Motor neuron (in vitro differentiated cells): ENCODE measurements at places on chromosomes 6 and 20. TPM values are rescaled to one million over a fixed set of nuclear protein-coding genes. Genes with fewer than 3 reads are reported as not detected.

The LAMP5 gene
- total RNA-seq: 2.1 and 4.5 TPM in 2 replicates

The ZNF335 gene
- 12.6 and 14.6 TPM in 2 replicates for total RNA-seq

The GPR6 gene
- total RNA-seq: 0.33 and 0.34 TPM in 2 replicates

The BMP2 gene
- total RNA-seq: 4.3 and 5.5 TPM in 2 replicates

The TAGAP gene
- total RNA-seq: 0.39 and 0.40 TPM in 2 replicates

The SCRT2 gene
- total RNA-seq: 10.3 and 11.0 TPM in 2 replicates

The EPPIN gene
- total RNA-seq: 0.32 and 0.61 TPM in 2 replicates

The TRAPPC3L gene
- total RNA-seq: not detected in 2 replicates

The CCR6 gene
- total RNA-seq: 0.06 TPM in 1 of 2 replicates, not detected in the other

The CARMIL1 gene
- total RNA-seq: 10.1 and 11.0 TPM in 2 replicates
